H1 (cell line): ENCODE measurements at places on chromosomes 2 and 18.

- DNase-seq, result no peak
These were observed 186.8 kb upstream of the SMAD7 start for GRCh38 chr18:49137585-49137984.

DNA sequence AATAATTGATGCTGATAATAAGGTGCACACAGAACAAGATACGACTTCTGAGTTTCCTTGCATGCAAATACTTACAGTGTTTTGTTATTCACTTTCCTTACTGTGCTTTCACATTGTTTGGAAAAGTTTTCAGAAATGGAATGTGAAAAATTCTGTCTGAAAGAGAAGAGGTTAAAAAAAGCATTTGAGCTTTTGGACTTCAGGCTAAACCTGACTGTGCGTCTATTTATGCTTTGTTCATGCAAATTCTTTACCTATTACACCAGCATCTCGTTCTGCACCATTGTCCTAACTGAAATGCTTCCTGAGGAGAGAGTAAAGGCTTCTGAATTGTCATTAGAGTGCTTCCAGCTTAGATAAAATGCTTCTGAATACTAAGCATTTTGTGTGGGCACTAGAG lies 61.4 kb downstream of the LHCGR start:
- DNase-seq, result peak; percentile 34

GRCh38 chr2:185318271-185318724 lies 420.3 kb upstream of the FSIP2 start:
- DNase-seq, result no peak

DNA sequence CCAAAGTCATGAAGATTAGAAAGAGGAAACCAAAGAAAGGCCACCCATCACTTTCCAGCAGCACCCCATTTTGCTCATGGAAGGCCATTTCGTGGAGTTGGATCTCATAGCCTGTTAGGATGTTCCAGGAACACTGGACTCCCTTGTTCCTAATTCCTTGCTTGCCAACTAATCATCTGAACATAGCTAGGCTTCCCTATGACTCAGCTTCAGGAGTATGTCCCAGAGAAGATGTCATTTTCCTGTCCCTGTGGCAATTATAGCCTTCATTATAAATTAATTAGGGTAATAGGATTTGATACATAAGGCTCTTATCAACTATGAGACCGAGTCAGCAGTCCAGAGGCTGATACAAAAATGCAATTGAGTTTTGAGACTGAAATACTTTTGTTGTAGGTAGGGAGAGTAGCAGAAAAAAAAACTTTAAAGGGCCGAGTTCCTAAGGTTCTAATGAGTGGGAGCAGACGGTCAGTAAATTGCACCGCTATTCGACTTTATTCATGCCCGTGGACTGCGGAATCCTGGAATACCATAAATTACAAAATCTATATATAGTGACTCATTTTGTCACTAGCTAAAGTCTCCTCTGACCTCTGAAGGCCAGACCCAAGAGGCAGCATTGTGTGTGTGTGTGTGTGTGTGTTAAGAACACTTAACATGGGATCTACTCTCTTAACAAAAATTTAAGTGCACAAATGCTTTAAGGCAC lies 311.8 kb downstream of the FBXO15 start:
- no peak for DNase-seq

DNA sequence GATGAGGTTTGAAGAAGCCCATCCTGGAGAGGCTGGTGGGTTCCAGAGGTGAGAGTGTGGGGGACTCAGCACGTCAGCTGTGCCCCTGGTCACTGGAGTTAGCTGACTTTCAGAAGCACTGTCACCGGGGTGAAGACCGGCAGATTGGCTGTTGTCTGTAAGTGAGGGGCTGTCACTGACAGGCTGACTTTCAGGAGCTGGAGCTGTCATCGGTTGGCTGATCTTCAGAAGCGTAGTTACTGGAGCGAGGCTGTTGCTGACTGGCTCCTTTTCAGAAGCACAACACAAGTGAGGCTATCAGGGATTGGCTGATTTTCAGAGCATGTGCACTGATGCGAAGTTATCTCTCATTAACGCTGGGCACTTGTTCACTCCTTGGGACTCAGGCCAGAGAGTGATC lies 738.4 kb upstream of the ID2 start:
- no peak for DNase-seq

DNA sequence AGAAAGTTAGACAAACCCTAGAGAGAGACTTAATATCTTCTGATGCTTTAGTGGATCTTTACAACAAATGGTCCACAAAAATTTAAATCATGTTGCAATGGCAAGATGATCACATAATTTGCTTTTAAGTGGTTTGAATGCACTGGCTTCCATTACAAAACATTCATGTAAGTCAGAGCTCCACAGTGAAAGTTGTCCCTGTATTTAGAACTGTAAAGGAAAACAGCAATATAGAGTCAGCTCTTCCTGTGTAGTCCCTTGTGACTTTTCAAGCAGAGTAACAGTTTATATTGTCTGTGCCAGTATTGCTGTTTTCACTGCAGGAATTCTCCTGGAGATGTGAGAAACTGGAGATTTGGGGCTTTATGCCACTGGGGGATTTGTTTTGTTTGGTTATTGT lies 77.7 kb downstream of the MEIS1 start:
- no peak for DNase-seq

DNA sequence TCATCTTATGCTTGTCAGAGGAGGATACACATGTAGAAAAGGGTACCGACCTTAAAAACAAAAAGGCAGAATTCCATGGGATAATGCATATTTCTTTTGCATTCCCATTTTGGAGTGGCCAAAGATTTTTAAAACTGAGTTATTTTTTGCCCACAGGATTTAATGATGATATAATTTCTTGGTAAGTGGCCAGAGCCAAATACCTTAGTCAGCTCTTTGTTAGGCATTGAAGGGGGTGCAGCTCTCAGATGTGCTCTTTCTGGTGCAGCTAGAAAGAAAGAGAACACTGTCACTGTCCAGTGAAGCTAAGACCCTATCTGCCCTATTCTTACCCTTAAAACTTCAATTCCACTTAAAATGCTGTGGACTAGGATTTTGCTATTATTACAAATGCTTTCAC lies 10.8 kb downstream of the COQ10B start:
- DNase-seq, result no peak

DNA sequence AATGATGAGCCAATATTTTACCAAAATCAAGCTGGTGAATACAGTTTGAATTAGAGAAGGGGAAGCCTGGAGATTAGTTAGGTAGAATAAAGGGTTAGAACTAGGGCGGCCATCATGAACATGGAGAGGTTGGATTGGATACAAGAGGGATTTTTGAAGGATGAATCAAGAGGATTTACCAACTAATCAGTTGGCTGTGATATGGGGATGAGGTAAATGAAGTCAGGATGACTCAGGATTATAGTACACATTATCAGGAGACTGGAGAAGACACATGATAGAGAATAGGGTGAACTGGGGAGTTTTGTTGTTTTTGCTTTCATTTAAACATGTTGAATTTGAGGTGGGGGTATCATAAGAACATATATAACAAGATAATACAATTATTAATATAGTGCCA lies 73.8 kb upstream of the PROKR1 start:
- DNase-seq, result no peak

GRCh38 chr2:112310906-112311305 lies 35.5 kb downstream of the ZC3H6 start:
- DNase-seq, result no peak

GRCh38 chr18:47283476-47283875 lies 32.0 kb upstream of the SKOR2 start:
- DNase-seq, result no peak

DNA sequence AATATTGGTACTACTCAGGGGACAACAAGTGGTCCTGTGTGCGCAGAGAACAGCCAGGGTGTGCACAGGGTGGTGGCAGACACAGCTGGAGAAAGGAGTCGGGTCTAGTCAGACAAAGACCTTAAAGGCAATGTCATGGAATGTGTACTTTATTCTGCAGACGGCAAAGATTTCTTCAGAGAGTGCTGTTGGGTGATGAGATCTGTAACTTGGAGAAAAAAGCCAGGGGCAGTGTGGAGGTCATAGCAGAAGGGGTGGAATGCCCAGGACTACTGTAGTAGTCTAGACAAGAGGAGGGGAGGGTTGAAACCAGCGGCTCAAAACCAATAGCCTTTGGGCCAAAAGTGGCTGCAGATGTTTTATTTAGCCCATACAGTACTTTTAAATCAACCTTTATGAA lies 121.3 kb upstream of the ZFP36L2 start:
- no peak for DNase-seq

- DNase-seq, result no peak
These were observed 10.9 kb downstream of the SH2D6 start for GRCh38 chr2:85429213-85429923.

- DNase-seq, result no peak
These were observed 40.7 kb downstream of the IL1R2 start for GRCh38 chr2:102032368-102033030.
